ENCODE measurements at places on chromosomes 11 and 22.

DNA sequence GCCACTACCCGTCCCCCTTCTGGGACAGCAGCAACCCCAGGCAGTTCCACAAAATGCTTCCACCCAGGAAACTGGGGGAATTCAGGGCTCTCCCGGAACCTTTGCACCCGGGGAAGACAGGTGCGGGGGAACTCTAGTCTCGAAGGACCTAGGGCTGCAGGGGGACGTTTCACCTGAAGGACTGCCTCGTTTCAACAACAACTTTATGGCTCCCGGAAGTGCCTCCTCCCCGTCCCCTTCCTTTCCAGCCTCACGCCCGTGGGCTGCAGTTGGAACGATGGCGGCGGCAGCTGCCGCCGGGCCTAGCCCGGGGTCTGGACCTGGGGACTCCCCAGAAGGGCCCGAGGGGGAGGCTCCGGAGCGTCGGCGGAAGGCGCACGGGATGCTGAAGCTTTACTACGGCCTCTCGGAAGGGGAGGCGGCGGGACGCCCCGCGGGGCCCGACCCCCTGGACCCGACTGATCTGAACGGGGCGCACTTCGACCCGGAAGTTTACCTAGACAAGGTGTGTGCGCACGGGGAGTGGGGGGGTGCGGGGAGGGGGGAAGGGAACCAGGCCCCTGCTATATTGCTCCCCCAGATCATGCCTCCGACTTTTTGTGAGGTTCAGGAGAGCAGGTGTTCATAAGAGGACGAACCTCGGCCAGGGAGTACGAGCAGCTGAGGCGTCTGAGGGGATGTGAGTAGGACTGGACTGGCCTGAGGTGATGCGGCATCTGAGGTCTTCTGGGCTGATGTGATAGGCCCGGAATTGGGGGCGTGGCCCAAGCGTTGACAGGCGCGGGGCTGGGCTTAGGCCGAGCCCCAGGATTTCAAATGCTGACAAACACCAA, at the start of gene VPS51:
VPS51 (plus strand) TSS at position 241 of the 833 bp plus-strand sequence; CDS start at position 278, 37 bp downstream.
- DNase-seq = peak; percentile 85

- no peak for DNase-seq
Observed at GRCh38 chr11:82004537-82005213, 729.0 kb downstream of the FAM181B start.

- DNase-seq = no peak
Observed at GRCh38 chr22:32811788-32812545, 10.5 kb downstream of the TIMP3 start.

DNA sequence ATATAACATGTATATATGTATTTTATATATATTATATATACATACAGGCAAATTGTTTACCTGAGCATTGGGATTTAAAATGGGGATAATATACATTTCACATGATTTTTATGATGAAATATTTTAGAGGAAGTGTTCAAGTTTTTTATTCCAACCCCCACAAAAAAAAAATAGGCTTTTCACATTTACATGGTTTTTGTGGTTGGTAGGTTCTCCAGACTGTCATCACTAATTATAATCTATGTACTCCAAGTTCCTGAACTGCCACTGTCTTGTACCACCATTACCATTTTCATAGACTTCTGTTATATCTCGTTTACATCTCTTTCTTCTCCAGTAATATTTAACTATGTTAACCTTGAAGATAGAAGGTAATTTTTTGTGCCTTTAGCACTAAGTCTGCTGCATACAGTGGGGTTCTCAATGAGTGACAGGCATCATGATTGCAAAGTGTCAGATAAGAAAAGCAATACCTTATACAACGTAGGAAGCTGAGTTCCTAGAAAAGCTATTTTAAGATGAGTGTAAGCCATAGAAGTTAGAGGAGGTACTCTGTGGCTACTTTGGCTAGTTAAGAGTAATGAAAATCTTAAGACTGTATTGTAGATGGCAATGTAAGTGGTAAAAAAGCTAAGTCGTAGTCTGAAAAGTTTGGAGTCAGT, 5.2 kb downstream of the TMEM126A start:
- DNase-seq = no peak

- peak; percentile 91 for DNase-seq
Observed at GRCh38 chr11:124114942-124115781, at the start of gene VWA5A. Gene VWA5A (plus strand): TSS chr11:124115450. CDS start chr11:124117512, 2,062 bp downstream.

DNA sequence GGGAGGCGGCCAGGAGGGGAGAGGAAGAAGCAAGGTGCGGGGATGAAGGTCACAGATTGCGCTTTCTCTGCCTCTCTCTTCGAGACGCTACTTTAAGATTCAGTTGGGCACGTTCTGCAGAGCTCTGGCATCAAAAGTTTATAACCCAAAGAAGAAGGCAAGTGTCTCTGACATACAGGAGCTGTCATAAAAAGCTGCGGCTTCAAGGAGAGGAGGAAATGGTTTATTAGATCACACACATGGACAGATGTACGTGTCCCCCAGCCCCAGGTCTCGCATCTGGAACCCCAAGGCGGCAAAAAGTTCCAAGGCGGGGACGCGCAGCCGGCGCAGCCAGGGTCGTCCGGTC, 589.0 kb downstream of the OPCML start:
- DNase-seq = peak; percentile 53

GRCh38 chr11:531919-532526, 3.4 kb downstream of the HRAS start:
- no peak for DNase-seq

GRCh38 chr22:45534339-45535192, 31.9 kb downstream of the FBLN1 start:
- peak; percentile 70 for DNase-seq

GRCh38 chr11:44371706-44372105, 61.8 kb upstream of the ALX4 start:
- no peak for DNase-seq

DNA sequence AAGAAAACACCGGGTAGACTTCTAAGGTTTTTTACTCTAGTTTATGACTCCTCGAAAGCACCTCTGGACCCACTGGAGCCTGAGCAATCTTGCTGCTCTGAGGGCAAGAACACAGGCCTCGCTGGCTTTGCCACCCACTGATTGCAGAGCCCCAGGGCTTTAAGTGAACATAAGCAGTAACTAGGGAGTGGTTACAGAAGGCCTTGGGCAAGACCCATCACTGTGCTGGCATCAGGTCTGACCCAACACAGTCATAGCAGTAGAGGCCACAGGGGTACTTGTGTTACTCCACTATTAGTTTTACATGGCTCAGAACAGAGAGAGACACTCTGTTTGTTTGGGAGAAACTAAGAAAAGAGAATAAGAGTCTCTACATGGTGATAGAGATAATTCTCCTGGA, 684.5 kb downstream of the FAM181B start:
- no peak for DNase-seq

- DNase-seq = no peak
Observed at GRCh38 chr11:120842195-120842594, 181.7 kb upstream of the TBCEL start.

DNA sequence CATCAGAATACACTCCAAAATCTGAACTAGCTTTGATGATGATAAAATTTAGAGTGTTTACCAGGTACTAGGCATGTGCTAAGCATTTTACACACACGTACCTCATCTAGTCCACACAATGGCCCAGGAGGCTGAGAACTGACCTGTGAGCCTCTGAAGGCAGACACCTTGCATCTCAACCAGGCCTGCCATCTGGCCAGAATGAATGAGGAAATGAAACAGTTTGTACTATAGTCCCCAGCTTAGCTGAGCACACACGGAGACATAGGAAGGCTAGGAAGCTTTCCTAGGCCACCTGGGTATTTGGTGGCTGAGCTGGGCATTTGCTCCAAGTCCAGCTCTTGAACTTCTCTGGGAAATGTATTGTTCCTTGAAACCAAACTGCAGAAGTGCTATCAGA, 6.9 kb upstream of the SHANK3 start:
- DNase-seq = no peak

DNA sequence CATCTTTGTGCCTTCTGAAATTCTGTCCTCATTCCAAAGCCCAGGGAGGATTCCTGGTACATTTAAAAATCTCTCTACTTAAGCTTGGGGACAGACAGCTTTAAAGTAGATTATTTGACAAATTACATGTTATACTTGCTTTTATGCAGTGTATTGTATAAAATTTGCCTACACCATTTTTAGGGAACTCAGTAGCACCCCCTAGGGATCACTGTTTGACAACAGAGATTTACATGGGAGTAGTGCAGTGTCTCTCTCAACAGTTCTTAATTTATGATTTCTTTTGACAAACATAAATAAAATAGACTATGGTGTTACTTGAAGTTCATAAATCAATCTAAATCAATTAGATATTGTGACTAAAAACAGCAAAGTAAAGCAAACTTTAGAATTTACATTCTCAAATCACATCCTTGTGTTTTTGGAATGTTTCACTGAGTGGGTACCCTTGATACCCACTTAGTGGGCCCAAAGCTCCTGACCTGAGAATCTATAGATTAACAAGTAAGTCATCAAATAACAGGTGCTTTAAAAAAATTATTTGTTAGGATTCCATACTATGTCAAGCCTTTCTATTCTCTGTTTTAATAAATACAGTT, 428.8 kb downstream of the DYNC2H1 start:
- no peak for DNase-seq

DNA sequence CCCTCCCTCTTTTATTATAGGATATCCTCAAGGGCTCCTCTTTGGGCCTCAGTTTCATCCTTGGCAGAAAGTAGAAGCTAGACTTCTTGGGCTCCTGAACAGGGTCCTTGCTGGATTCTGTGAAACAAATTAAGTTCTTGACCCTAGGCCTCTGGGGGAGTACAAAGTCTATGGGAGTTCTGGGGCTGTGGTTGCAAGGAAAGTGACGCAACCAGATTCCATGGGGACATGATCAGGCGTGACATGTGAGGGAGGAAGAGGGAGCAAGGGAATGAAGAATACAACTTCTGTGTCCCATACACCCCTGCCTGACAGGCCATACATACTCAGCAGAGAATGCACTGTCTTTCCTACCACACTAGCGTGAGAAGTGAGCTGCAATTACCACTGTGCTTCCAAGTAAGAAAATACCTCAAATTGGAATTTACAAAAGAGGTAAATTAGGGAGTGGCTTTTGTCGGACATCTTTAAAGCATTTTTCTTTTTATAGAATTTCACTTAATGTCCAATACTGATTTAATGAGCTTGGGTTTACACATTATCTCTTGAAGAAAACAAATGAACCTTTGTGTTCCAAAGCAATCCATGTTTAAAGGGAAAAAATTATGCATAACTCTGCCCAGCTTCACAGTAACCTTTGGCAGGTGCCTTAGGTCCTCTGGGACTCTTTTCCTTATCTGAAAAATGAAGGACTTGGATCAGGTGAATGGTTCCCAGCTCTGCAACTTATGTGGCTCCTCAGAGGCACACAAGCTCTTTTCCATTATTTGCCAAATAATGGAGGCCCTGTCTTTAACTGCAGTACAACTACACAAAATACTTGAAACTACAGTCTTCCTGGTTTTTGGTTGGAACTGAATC, 38.9 kb downstream of the LIMK2 start:
- no peak for DNase-seq

All from NCI-H1105 (cell line).